ENCODE measurements at places on chromosomes 4 and X.

GRCh38 chr4:152225680-152226079, 310.2 kb downstream of the FBXW7 start:
- DNase-seq: no peak

DNA sequence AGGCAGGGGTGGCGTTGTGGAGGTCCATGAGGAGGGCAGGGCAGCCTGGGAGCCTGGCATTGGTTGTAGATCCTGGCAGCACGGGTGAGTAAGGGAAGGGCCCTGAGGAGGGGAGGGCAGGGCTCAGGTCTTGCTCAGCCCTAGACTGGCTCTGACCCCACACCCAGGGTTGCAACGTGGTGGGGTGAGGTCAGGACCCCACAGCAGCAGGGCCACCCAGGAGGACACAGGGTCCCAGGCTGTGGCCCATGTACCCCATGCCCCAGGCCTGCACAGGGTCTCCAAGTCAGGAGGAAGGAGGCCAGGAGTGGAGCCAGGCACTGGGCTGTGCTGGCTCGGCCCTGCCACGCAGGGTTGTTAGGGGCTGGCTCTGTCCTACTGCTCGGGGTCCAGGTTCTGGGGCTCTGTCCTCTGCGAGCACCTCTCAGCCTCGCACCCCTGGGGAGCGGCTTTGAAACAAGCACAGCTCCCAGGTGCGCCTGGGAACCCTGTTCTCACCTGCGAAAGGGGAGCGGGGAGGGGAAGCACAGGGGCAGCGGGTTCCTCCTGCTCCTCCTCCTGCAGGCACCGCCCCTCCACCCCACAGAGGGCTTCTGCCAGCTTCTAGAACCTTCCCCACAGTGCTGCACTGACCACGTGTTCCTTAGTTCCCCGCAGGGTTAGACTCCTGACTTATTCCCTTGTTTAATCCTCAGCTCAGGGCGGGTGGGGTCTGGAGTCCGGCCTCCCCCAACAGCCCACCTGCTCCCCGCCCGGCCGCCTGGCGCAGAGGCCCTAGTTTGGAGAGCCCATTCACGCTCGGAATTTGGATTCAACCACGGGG, 20.4 kb downstream of the MSANTD1 start:
- no peak for DNase-seq

DNA sequence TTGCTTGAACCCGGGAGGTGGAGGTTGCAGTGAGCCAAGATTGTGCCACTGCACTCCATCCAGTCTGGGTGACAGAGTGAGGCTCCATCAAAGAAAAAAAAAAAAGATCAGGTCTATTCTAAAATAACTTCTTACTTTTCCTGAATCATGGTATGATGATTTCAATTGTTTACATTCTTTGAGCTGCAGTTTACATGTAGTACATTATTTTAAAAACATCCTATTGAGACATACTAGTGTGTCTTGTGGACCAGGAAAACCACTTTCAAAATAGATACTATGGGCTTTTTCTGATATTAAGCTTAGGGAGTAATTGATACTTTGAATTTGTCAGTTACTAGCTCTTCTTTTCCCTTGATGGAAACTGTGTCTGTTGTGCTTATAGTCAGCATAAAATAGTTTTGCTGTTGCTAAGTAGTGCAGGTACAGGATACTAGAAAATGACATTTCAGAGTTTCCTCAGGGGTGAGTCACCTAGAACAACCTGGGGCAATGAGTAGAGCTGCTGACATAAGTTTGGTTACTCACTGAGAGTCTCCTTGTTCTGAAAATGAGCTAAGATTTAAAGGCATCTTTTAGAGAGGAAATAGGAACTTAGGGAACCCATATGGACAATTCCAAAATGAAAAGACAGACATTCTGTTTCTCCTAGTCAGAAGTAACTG, 53.2 kb upstream of the C4orf54 start:
- DNase-seq: peak; percentile 10

DNA sequence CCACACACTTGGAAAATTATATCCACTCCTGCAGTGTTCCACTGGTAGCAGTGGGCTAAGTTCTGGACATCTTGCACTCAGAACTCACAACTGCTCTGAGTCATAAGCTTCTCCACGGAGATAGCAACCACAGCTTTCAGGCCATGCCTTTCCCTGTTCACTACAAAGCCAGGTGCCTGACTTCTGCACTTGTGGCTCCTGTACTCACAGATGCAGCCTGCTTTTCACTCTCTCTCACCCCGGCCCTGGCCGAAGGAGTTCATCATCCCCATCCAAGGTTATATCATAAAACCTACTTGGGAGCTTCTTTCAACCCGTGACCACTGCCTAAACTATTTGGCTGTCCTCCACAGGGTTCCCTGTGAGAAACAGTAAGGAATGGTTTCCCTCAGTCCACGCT, 999.4 kb downstream of the GLUD2 start:
- DNase-seq: no peak

- DNase-seq: peak; percentile 91
Measured at GRCh38 chr4:184599492-184600135, 49.6 kb downstream of the CASP3 start.

DNA sequence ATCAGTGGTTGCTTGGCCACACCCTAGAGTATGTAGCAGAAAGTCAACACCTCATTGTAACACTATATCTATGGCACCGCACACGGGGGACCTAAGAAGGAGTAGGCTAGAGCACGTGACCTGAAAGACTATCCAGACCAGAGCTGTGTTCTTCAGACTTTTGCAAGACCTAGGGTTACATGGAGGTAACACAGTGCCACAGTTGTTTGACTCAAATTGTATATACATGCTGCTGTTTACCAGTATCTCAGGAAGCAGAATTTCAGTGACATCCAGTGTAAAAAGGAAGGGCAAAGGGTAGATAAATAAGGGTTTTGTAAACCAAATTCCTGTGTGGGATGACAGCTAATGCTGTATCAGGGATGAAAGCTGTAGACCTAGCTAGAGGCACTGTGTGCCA, 30.2 kb downstream of the PNMA6A start:
- DNase-seq: no peak

DNA sequence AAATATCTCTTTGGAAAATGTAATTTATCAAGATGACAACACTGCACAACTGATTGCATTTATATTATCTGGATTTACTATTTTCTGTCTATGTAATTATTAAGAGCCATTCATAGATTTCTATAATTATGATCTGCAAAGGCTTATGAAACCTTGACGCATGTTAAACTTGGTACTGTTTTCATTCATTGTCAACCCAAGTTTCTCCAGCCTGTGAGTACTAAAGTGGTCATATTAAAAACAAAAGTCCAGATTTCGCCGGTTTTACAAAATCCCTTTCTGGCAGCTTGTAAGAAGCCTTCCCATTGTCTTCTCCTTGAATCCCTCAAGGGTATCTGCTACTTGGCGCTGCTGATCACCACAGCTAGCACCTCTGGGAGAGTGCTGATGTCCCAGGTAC, 19.7 kb upstream of the GRPR start:
- DNase-seq: no peak

GRCh38 chr4:57220172-57220571, 110.0 kb upstream of the IGFBP7 start:
- DNase-seq: no peak

- no peak for DNase-seq
Measured at GRCh38 chr4:10253765-10254164, 137.2 kb upstream of the WDR1 start.

DNA sequence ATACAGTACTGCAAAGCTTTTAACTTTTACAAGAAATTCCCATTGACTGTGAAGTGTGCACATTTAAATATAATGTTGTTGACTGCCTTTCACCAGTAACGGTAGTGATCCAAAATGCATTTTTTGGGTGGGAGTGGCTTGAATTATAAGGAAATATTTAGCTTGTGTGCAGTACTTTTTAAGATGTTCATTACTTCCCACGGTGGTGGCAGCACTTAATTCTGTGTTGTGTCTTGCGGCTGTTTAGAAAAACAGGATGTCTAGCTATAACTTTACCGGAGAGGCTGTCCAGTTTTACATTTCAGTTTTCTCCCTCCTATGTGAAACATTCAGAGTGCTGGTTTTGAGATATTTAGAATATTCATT, 1.7 kb downstream of the TMEM131L start:
- peak; percentile 30 for DNase-seq

DNA sequence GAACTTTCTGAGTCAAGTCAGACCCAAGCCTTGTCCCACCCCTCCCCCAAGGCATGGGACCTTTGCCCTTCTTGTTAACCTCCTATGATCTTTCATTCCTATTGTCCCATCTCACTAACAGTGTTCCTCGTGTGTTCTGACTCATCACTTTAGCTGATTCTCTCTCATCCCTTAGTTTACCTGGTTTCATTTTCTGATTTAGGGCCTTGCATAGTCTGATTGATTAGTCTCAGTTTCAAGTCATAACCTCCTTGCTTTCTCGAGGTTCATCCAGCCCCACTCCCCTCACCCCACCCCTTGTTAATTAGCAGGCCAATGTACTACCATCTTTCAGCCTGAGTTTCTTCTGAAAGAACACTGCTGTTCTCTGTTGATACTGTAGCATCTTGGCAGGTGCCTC, 517.4 kb downstream of the RPA4 start:
- no peak for DNase-seq

- DNase-seq: no peak
Measured at GRCh38 chrX:106150701-106151100, 17.4 kb upstream of the PWWP3B start.

DNA sequence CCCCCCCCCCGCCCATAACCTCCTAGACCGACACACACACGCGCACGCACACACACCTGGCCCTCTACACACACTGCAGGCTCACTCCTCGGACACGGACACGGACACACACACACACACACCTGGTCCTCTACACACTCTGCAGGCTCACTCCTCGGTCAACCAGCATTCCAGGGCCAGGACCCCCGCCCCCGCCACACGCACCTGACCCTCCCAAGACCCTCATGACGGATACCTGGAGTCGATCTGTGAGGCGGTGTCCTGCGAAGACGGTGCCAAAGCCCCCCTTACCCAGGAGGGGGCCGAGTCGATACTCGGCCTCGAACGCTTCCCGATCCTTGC, 552 bp downstream of the PIM2 start:
- no peak for DNase-seq

DNA sequence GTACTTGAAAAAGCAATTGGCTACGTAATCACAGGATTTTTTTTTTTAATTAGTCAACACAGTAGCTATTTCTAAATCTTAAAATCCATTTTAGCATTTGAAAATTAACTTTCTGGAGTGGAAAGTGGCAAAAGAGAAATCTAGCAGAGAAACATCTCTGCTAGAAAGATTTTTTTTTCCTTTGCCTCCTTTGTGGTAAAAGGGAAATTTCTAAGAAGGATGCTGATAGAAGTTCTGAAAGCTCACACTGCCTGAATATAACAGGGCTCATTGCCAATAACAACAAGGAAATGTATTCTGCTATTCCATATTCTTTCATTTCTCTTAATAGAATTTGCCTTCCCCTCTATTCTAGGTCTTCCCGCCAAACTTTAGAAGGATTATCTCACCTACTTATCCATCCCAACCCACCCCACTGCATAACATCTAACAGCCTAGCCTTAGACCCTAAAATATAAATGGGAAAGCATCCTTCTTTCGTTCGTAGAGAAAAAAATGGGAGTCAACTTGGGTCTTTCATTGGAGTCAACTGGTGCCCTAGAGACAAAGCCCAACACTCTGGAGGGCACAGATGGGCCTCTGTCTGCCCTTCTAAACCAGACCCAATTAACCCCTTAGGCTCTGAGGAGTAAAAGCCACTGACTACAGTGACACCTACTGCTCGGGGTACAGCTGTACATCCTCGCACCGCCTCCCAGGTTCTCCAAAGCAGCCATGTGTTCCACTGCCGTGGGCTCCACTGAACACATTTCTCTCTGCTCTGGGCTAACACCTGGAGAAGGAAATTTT, 103.9 kb downstream of the MAML3 start:
- DNase-seq: peak; percentile 60

GRCh38 chrX:10240918-10241317, 84.1 kb downstream of the CLCN4 start:
- peak; percentile 84 for DNase-seq

DNA sequence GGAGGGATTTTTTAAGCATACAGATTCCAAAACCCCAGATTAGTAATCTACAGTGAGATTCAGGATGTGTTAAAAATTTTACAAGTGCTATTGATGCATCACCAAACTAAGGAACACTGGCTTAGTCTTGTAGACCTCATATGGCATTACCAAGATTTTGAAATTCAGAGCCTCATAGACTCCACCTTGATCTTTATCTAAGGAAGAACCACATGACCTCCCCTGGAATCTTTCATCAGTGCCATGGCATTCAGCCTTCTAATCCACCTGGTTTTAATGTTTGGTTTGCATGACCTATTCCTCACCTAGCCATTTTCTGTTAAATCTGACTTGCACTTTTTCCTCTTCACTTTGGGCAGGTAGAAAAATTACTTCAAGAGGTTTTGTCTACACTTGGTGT, 171.6 kb downstream of the NKX6-1 start:
- DNase-seq: no peak

GRCh38 chr4:164136180-164136616, 617.7 kb upstream of the SMIM31 start:
- DNase-seq: peak; percentile 38

- no peak for DNase-seq
Measured at GRCh38 chr4:182925855-182926254, 8.7 kb upstream of the DCTD start.

GRCh38 chr4:15197005-15197404, 194.7 kb downstream of the CPEB2 start:
- DNase-seq: peak; percentile 55

GRCh38 chr4:114043116-114043515, 63.7 kb upstream of the ARSJ start:
- no peak for DNase-seq

GRCh38 chr4:158444621-158445020, 77.1 kb upstream of the RXFP1 start:
- peak; percentile 18 for DNase-seq

GRCh38 chr4:153816542-153816941, 27.7 kb upstream of the SFRP2 start:
- DNase-seq: no peak

- peak; percentile 90 for DNase-seq
Measured at GRCh38 chr4:141047228-141047884, 85.9 kb downstream of the RNF150 start.

- DNase-seq: peak; percentile 7
Measured at GRCh38 chr4:56271131-56271530, 116.2 kb downstream of the AASDH start.

- DNase-seq: no peak
Measured at GRCh38 chr4:156117743-156118142, 164.1 kb upstream of the CTSO start.

DNA sequence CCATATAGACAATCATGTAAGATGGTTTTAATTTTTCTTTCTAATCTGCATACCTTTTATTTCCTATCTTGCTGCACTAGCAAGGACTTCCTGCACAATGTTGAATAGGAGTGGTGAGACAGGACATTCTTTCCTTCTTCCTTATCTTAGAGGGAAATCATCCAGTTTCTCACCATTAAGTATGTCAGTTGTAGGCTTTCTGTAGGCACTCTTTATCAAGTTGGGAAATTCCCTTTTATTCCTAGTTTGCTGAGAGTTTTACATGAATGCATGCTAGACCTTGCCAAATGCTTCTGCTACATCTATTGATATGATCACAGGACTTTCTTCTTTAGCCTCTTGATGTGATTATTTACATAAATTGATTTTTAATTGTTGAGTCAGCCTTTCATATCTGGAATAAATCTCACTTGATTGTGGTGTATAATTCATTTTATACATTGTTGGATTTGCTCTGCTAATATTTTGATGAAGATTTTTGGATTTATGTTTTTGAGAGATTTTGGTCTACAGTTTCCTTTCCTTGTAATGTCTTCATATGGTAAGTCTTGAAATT, 23.8 kb downstream of the RNF175 start:
- DNase-seq: peak; percentile 20

- DNase-seq: peak; percentile 51
Measured at GRCh38 chrX:110219920-110220319, 98.0 kb downstream of the AMMECR1 start.
